T-helper 2 cell (primary cell): ENCODE measurements at places on chromosomes 5 and 9.
A peak's percentile ranks its signal among the peaks of the same experiment; 100 is the strongest.

DNA sequence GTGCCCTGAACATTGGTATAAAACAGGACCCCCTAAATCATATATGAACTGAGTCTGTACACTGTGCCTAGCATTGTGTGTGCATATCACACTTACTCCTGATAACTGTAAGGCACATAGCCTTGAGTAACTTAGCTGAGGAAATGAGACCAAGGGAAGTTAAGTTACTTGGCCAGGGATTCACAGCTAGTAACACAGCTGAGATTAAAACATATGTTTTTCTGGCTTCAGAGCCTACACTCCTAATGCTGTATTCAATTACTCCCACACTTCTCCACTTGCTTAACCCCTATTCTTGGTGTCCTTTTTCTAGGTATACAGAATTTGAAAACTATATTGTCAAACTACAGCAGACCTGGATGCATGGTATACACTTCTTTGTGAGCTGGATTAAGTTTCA, 12.8 kb downstream of the GHR start:
- no peak for DNase-seq

GRCh38 chr9:133359399-133360175, 3.2 kb downstream of the SURF2 start:
- no peak for DNase-seq

GRCh38 chr5:44603496-44604272, 205.1 kb upstream of the MRPS30 start:
- DNase-seq: peak; percentile 0

- DNase-seq: no peak
Observed at GRCh38 chr5:165370794-165371193, 1865.4 kb downstream of the MAT2B start.

DNA sequence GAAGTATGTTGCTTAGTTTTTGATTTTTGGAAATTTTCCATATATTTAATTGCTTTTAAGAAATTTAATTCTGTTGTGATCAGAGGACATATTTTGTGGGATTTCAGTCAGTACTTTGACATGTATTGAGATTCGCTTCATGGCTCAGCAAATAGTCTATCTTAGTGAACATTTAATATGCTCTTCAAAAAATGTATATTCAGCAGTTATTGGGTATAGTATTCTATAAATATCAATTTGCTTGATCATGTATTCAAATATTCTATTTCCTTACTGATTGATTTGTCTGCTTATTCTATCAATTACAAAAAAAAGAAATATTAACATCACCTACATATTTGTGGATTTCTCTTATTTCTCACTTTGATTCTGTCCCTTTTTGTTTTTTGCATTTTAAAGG, 79.5 kb upstream of the HAND1 start:
- DNase-seq: no peak

DNA sequence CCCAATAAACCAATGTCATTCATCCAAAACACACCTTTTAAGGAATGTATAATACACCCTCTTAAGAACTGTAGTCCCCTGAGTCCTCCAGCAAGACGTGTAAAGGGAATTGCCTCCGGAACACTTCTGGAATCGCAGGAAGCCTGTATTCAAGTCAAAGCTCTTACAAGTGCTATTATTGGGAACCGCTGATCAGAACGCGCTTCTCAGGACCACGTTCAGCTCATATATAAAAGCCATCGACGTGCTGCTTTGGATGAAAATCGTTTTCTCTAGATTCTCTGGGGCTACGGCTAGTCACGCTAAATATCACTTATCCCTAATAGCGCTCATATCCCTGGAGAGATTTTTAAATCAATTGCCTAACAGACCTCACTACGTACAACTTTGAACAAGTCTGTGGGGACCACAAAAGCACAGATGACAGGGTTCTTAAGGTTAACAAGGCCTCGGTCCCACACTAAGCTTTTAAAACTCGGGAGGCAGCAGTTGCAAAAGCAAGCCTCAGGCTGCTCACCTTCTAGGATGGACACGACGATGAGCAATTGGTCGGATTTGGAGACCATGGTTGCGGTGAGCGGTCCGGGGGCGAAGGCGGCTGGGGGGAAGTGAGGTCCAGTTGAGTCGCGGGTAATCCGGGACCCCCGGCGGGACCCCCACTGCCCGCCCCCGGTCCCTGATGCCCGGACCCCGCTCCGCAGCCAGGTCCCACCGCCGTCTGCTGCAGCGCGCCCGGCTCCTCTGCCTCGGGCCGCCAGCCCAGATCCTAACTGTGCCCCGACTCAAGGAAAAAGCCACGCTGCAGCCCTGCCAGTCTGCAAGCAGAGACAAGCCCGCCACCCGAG, 548 bp downstream of the CEP120 start:
- peak; percentile 49 for DNase-seq

- DNase-seq: no peak
Observed at GRCh38 chr5:96410013-96410412, 23.0 kb downstream of the PCSK1 start.

DNA sequence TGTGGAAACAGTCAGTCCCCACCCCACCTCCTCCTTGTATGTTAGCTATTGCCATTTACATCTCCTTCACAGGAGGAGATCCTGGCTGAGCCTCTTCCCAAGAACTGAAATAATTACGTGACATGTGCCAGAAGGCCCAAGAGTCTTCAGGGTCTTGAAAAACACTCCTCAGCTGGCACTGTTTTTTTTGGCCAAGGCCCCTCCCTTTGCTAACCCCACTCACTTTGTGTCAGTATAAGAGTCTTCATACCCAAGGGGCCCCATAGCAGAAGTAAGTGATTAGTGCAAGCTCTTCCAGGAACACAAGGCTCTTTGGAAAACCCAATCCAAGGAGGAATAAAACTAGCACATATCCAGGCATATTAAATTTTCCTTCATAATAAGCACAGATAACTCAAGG, 5.7 kb upstream of the LARP1 start:
- DNase-seq: no peak
